Activated CD8-positive, alpha-beta memory T cell treated with anti-CD3 and anti-CD28 coated beads, Interleukin-2, amount 50 U/mL, for 48 hours (primary cell): ENCODE measurements at places on chromosomes 16 and 17.

DNA sequence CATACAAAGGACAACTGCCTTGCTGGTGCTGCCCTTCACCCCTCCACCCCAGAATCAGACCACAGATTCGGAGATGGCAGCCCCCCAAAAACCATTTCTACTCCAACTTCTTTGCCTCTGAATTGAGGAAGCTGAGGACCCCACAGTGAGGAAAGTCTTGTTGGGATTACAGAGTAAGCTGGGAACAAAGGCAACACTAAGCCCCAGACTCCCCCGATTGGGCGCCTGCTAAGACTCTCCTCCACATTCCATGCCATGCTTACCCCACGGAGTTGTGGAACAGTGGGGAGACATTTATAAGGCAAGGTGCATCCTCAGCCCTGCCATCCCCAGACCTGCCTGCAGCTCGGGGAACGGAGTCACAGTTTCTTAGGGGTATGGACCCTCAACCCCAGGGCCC lies 1.9 kb downstream of the GIT1 start:
- DNase-seq: no peak

DNA sequence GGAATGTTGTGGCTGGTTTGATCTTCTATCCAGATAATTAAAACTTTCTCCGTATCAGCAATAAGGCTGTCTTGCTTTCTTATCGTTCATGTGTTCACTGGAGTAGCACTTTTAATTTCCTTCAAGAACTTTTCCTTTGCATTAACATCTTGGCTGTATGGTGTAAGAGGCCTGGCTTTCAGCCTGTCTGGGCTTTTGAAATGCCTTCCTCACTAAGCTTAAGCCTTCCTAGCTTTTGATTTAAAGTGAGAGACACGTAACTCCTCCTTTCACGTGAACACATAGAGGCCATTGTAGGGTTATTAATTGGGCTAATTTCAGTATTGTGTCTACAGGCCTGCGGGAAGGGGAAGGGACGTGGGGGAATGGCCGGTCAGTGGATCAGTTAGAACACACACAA lies 42.9 kb downstream of the MSI2 start:
- no peak for DNase-seq

GRCh38 chr16:21654881-21655280 lies 2.5 kb upstream of the IGSF6 start:
- DNase-seq: no peak

DNA sequence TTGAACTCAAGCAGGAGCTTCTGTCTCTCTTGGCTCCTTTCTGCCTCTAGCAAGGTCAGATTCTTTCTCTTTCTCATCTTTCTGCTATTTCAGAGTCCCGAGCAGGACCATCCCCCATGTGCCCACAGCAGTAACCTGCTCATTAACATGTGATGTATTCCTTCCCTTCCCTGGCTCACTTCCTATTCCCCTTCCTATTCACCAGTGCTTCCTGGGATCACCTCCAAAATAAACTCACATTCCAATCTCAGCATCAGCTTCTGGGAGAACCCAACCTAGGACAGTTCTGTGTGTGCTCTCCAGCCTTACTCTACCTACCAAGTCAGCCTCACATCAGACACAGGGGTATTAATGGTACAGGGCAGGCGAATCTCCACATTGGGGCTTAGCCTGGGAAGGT lies 546.4 kb upstream of the SALL1 start:
- DNase-seq: no peak

GRCh38 chr17:78128551-78129350 lies at the start of gene TMC6:
Gene TMC6 (minus strand): TSS chr17:78128755. CDS start chr17:78126832, 1,923 bp downstream.
- DNase-seq: peak; percentile 80

GRCh38 chr16:56870276-56870888 lies 5.4 kb downstream of the SLC12A3 start:
- no peak for DNase-seq

- DNase-seq: no peak
Measured at GRCh38 chr17:80802626-80803450, 188.8 kb upstream of the CHMP6 start.
